ENCODE measurements at places on chromosomes 3 and 15.

DNA sequence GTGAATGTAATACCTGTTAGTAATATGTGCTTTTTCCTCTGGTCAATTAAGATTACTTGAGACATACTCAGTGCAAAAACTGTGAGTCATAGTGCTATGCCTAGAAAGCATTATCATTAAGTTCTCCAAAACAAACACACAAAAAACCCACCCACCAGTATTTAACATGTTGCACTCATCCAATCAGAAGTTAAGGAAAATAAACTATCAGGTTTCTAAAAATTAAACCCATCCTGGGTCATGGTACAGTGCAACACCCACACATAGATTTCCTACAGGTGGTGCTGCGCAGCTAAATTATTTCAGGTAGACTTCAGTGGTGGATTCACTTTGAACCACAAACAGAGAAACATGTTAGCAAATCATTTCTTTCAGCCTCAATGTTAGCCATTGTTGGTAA, 264.4 kb upstream of the VEPH1 start:
- DNase-seq: no peak

DNA sequence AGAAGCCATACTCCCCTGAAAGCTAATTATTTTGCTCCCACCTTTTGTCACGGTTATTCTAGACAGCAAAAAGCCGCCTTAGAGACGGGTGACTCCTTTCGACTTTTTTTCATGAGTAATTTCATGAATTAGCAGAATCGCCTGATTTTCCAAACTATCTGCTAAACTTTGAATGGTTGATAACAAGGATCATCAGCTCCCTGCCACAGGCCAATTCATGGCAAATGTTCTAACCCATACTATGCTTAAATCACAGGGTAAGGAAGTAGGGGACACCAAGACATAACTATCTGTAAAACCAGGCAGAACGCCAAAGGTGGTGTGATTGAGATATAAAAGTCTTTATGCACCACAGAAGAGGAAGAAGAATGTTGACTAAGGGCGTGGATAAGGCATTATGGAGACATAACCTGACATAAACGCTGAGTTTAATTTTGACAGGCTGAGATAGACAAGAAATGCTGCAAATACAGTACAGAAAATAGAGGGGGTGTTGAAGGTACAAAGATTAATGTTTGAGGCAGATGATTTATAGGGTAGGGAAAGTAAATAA, 891 bp upstream of the DMXL2 start:
- no peak for DNase-seq

DNA sequence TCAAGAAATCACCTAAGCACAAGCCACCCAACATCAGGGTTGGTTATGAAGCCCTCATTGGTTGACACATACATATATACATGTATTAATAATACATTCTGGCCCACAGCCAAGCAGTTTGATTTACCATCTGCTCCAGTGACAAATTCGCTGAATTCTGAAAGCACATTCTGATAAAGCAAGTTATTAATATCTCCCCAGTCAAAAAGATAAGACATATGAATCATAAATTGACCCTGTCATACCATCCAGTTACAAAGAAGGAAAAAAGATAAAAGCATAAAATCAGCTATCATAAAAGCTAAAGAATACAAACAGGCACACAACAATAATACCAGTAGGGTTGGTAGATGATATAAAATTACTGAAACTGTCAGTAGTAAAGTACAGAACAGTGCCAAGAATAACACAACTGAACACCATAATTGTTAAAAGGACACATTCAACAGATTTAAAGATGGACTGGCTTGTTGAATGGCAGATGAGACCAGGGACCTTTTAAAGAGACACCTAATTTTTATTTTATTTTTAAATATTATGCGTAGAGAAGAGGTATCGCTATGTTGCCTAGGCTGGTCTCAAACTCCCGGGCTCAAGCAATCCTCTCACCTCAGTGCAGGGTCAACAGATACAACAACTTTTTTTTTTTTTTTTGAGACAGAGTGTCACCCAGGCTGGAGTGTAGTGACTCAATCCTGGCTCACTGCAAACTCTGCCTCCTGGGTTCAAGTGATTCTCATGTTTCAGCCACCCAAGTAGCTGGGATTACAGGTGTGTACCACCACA, 7.7 kb downstream of the SNX4 start:
- DNase-seq: no peak

- no peak for DNase-seq
These were observed 228.5 kb downstream of the ARPP21 start for GRCh38 chr3:35867791-35868190.

- DNase-seq: no peak
These were observed 24.1 kb downstream of the SLC51A start for GRCh38 chr3:196240424-196240823.

DNA sequence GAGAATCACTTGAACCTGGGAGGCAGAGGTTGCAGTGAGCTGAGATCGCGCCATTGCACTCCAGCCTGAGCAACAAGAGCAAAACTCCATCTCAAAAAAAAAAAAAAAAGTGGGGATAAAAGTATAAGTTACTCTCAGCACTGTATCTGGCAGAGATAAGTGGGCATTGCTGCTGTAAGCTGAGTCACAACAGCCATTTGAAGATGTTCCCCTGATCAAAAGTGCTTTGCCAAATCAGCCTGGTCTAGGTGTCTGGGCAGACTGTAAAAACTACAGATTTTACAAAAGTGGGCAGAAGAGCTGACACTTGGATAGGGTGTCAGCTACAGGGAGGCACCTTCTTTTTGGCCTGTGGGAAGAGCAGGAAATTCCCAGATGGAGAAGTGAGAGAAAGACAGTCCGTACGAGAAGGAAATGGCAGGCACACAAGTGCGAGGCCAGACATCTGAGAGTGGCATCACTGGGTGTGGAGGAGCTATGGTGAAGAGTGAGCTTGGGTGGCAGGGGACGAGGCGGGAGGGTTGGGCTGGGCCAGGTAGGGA, 78.5 kb downstream of the TRAK1 start:
- no peak for DNase-seq

DNA sequence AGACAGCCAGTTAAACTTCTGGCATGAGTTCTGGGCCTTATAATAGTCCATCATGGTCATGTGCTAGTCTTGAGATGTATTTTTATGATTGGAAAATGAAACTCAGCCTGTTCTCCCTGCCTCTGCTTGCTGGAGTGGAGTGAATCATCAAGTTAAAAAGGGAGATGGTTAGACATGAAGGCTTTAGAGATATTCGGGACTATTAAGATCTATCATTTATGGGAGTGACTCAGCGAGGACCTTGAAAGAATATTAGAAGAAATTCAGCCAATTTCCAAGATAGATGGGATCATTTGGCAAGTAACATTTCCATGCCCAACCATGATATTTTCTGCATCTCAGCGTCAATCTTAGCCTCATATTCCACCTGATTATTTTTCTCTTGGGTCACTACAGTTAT, 79.8 kb downstream of the AGBL1 start:
- no peak for DNase-seq

GRCh38 chr3:17915341-17915740, 172.9 kb upstream of the TBC1D5 start:
- DNase-seq: no peak

DNA sequence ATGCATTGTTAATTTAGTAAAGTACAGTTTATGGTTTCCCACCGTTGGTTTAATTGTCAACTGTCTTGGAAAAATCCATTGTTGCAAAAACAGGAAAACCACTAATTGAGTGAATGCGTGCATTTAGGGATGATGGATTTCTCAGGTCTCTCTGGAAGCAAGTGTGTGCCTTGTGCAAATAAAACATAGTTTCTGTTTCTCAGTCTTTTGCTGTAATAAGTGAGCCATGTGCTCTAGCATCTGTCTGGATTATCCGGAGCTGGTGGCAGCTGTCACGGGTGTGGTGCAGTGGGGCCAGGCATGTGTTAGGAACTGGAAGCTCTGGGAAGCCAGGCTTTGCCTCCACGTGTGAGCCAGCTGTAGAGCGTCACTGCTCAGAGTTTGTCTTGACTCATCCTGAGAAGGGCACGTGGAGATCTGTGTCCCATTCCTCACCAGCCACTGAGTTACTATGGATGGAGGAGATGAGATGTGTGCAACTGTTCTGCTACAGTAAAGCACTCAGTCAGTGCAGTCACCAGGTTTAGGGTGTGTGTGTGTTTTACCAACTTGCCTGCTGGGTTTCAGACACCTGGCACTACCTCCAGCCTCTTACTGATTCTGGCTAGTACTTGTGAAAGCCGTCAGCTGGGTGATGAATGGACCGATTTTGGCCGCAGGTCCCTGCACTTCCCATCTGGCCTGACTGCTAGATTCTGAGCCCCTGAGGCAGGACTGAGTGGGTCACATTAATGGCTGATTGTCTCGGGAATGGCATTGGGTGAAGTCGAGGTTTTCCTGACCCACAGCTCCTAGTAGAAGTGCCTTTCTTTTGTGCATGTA, 7.2 kb downstream of the APBA2 start:
- no peak for DNase-seq

GRCh38 chr3:13080591-13080990, 7.4 kb upstream of the IQSEC1 start:
- no peak for DNase-seq

DNA sequence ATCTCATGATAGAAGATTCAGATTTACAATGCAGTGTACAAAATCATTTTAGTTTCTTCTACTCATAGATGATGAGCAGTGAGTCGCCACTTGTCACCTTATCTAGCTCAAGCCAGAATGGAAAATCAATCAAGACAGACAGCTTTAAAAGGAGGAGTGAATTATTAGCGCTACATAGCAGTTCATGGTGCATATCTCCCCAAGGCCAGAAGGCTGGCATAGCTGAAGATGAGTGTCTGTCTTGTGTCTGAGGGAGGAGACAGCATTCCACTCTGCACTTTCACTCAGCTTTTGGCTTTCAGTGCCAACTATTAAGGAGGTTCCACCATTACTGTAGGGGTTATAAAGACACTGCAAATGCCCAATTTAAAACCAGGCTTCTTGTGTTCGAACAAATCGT, 804.1 kb upstream of the LMCD1 start:
- DNase-seq: no peak

DNA sequence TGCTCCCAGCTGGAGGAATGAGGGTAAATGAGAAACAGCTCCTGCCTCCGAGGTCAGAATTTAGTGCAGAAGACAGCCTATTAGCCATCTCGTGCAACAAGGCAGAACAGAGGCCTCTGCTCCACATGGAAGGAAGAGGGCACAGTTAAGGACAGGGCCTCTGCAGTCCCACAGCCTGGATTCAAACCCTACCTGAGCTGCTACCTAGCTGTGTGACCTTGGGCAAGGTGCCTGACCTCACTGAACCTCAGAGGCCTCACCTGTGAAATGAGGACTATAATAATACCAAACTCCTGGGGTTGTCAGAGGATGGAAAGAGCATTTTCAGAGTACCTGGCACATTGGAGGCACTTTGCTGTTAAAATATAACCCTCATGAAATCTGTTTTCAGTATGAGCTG, 285.7 kb upstream of the CTNNB1 start:
- no peak for DNase-seq

GRCh38 chr3:64732576-64732975, 44.8 kb upstream of the ADAMTS9 start:
- no peak for DNase-seq

GRCh38 chr3:154378311-154378710, 51.7 kb downstream of the GPR149 start:
- DNase-seq: no peak

DNA sequence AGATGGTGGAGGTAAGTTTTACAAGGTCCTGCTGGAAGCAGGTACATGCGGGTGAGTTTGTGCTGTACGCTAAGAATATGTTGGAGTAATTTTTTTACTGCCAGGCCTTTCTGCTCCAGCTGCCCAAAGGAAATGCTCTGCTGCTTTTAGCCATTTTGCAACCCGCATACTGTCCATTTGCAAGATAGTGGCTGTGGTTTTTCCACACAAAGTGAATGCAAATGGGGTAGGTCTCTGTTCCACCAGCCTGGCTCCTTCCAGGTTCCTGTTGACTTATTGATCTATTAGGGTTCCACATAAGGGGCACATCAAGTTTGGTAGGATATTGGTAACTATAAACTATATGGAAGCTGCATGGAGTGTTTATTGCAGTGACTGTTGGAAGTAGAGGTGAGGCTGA, 227.1 kb downstream of the SI start:
- DNase-seq: no peak

GRCh38 chr3:125431912-125432790, 57.0 kb upstream of the ZNF148 start:
- DNase-seq: no peak

- no peak for DNase-seq
These were observed 446.5 kb downstream of the GRM7 start for GRCh38 chr3:7307410-7307809.

- no peak for DNase-seq
These were observed 1010.8 kb downstream of the FHIT start for GRCh38 chr3:60240492-60240891.

DNA sequence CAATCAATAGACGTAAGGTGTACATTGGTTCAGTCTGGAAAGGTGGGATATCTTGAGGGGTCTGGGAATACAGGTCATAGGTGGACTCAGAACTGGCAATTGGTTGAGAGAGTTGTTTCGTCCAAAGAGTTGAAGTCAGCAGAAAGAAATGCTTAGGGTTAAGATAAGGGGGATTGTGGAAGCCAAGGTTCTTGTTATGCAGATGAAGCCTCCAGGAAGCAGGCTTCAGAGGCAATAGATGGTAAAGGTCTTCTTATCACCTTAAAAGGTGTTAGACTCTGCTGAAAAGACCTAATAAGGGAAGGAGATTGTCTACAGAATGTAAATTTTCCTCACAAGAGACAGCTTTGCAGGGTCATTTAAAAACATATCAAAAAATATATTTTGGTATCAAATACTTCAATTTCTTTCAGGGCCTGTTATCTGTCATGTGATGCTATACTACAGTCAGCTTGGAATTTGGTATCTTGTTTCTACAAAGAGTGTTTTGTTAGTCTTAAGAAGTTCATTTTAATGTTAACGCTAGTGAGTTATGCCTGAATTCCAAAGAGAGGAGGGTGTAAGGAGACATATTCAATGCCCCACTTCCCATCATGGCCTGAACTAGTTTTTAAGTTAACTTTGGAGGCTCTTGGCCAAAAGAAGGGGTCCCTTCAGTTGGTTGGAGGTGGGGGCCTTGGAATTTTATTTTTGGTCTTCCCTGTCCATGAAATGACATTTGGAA, 378.2 kb upstream of the ROBO2 start:
- no peak for DNase-seq

DNA sequence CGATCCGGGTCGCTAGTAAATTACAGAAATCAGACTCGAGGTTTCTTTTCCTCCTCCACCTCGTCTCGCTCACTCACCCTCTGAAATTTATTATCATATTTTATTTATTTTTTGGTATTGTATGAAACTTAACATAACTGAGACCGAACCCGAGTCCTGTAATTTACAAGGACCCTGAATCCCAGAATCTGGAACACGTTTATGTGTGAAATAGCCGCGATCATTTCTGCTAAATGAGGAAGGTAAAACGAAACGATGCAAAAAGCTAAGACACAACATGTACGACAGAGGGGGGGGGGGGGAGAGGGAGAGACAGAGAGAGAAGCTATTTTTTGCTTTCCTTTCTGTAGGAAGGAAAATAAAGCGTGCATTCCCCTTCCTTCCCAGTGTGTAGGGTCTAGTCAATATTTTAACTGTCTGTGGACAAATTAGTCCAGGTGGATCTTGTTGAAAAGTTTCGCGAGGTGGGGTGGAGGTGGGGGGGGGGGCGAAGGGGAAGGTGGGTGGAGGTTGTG, 1.6 kb downstream of the BBX start:
- no peak for DNase-seq

GRCh38 chr3:55875113-55875512, 388.0 kb upstream of the WNT5A start:
- no peak for DNase-seq

GRCh38 chr15:73935547-73935946, 9.3 kb downstream of the LOXL1 start:
- DNase-seq: no peak

GRCh38 chr15:91109885-91110284, 9.8 kb downstream of the SV2B start:
- no peak for DNase-seq

All from Peyer's patch (tissue), 4 donors.